ENCODE measurements at places on chromosomes 2 and 18.

DNA sequence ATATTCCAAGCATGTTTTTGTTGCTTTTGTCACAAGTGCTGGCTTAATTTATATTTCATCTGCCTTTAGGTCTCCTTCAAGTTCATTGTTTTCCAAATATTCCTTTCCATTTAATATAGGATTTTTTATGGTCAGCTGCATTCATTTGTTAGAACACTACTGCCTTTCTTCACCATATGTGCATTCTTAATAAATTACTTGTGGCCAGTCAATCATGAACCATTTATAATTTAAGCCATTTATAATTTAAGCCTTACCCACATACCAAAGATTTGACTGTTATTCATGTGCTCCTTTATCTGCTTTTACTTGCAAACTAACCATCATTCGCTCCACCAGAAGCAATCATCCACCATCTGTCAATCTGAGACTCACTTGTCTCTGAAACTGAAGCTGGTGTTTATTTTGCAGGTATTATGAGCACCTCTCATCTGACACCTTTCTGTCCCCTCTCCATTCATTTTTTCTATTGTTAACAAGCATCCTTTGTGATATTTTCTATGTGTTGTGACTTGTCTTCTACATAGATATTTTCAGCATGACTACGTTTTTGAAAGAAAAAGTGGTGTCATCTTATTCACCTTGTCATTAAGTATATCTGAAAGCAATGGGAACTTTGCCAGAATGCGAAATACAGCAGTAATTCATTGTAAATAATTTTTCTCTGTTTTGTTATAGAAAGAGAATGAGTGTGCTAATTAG lies 786.8 kb downstream of the KCNJ3 start:
- no peak for DNase-seq

DNA sequence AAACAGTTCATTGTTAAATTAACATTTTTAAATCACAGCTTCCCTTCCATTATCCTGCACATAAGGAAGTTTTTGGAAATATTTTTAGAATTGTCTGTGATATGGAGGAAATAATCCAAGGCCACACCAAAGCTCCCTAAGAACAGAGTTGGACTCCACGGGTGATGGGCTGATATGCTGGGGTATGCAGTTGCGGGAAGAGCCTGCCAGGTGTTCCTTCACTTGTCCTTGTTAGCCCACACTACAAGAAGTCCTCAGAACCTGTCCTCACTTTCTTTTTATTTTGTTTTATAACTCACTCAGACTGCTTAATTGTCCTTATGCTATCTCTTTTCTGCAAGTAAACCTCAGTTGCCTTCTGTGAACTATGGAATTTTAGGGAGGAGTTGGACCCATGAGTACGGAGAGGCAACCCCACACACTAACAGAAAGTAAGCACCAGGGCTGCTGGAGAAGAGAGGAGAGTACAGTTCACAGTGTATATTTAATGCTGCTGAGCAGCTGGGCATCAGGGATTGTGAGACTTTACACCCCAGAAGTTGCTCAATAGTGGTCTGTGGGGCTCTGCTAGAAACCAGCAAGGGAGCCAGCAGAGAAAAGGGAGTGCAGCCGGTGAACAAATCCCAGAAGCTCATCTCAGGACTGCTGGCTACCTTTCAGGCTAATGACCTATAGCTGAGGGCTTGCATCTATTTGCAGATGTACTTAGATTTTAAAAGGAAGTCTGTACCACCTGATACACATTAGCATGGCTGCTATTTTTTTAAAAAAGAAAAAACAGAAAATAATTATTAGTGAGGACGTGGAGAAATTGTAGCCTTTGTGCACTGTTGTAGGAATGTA lies 280.1 kb upstream of the STON1 start:
- peak; percentile 89 for DNase-seq

DNA sequence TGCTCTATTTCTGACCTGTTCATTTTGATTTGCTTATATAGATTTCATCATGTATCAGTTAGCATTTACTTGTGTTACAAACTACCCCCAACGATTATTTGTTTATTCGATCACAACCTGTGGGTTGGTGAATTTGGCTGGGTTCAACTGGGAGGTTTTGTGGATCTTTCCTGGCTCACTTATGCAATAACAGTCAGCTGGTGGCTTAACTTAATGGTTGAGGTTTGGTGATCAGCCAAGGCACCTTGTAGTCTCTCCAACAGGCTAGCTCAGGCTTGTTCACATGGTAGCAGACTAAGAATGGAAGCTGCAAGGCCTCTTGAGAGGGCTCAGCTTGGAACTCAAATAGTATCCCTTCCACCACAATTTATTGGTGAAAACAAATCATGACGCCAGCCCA lies 5.4 kb upstream of the PUM2 start:
- no peak for DNase-seq

DNA sequence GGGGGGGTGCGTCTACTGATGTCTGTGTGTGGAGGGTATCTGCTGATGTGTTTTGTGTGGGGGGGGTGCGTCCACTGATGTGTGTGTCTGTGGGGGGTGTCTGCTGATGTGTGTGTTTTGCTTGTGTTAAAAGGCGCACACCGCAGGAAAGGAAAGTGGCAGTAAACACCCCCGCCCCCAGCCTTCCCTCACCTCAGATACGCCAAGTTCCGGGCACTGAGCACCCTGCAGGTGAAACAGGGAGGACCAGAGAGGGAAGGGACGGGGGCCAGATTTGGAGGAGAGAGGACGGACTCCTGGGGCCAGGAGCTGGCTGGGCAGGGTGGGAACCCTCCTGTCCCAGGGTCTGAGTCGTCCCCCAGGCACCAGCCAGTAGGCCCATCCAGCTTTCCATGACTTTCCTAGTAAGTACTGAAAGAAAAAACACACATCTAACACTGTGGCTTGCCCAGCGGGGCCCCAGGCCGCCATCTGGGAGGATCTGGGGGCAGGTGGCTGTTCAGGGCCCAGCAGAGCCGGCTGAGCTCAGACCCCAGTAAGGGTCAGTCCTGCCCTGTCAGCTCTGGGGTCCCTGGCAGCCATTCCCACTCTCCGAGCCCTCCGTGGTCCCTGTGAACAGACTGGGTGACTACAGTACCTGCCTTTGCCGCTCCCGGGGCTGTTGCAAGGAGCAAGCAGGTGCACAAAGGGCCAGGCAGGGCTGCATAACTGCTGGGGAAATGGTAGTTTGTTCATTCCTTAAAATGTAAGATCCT lies 126.9 kb downstream of the NFATC1 start:
- no peak for DNase-seq

- DNase-seq = no peak
Observed at GRCh38 chr2:159553727-159554126, 62.6 kb downstream of the BAZ2B start.

GRCh38 chr18:49170925-49171505 lies 220.2 kb upstream of the SMAD7 start:
- DNase-seq = no peak

DNA sequence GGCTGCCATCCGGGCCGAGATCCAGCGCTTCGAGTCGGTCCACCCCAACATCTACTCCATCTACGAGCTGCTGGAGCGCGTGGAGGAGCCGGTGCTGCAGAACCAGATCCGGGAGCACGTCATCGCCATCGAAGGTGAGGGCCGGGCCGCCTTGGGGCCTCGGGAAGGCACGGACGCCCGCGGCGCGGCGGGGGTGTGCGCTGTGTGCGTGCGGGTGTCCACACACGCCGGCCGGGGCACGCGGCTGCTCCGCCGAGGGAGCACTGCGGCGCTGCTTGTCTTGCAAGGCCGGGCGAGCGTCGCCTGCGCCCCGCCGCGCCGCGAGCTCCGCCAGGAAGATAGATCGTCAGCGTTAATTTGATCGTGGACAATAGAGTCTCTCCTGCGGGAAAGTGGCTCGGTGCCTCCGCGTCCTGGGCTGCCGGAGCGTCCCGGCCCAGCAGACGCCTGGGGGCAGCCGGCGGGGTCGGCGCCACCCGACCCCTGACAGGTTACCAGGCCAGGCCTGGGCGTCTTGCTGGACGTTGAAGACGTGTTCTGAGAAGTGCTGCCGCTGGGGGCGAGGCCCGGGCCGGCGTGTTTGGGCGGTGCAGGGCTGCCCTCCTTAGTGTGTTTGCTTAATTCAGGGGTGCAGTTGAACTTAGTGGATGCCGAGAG lies 1.0 kb downstream of the AGAP1 start:
- no peak for DNase-seq

- no peak for DNase-seq
Observed at GRCh38 chr2:9114458-9114857, 92.2 kb upstream of the ASAP2 start.

- DNase-seq = no peak
Observed at GRCh38 chr2:4930704-4931103, 761.5 kb upstream of the SOX11 start.

DNA sequence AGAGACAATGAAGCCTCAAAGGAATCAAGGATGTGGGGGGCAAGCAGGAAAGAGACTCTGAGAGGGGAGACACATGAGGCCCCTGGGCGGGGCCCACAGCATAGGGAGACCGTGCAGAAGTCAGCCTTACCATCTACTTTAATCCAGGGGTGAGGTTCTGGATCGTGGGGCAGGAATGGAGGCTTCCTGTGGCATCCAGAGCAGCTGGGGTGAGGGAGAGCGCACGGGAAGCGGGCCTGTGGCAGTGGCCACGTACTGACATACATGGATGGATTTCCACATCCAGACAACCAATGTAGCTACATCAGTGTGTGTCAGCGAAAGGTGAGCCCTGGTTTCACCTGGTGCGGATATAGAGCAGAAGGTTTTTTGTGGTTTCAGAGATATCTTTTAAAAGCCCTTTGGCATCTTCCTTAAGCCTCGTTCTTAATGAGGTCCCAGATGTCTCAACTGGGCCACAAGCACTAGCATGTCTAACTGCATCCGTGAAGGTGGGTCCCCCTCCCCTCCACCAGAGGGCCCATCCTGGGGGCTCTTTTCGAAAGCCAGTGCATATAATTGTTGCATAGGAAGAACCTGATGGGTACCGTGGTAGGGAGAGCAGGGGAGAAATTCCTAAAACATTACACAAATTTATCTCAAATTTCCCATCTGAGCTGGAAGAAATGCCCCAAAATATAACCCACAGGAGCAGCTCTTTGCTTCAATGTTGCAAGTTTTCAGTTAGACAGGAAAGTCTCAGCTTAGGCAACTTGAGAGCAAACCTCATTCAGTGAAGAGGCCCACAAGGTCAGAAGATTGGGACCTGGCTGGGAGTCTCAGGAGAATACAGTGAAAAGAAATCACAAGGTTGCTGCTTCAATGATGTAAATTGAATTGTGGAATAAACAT lies 90.9 kb downstream of the SP3 start:
- no peak for DNase-seq

DNA sequence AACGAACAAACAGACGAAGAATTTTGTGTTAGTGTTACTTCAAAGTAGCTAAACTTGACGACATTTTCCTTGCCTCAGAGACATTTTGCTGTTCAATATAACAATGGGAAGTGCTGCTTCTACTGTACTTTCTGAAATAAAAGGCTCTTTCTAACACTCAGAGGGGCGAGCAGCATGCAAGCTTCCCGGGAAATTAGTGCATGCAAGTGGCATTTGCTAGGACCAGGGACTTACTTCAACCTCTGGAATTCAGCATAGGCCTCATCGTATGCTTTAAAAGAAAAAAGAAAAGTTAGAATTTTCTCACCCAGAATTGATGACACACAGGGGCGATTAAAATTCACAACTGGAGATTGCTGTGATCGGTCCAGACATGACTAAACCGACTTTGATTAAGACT lies 62.5 kb upstream of the LPIN2 start:
- DNase-seq = no peak

- DNase-seq = no peak
Observed at GRCh38 chr18:48126240-48126639, 195.8 kb upstream of the SMAD2 start.

DNA sequence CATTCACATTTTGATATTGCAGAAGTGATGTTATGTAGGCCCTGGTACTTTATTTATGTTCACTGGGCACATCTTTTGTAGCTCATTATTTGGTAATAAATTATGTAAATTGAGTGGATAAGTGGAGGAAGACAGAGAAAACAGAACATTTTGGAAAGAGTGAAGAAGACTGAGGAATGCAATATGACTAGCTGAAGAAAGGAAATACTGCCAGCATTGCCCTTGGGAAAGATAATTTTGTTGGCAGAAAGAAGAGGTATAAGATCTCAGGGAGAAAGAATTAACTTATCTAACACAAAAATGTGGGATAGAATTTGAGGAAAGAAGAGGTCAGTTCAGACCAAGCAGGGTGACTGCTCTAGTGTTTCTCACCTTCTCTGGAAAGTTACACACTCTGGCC lies 118.8 kb downstream of the TTC27 start:
- DNase-seq = no peak

All from HepG2 (cell line).